ENCODE measurements at places on chromosomes 1 and 21.

DNA sequence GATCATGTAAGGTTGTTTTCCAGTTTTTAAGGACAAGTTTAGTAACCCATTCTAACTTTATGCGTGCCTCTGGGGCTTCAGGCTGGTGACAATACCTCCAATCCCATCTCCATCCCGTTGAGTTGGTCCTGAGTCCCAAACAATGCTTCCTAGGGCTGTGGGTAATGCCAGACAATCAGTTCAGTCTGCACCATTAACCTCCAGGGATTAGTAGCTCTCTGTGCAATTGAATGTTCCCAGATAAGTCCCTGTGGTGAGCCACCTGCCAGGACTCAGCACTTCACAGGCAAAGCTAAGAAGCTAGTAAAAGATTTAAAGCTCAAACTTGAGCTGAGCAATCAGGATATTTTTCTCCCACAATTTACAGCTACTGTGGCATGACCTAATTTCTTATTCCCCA is 462.2 kb upstream of the PTBP2 start:
- DNase-seq: no peak

- no peak for DNase-seq
Measured at GRCh38 chr1:160047111-160047991, 15.6 kb upstream of the PIGM start.

DNA sequence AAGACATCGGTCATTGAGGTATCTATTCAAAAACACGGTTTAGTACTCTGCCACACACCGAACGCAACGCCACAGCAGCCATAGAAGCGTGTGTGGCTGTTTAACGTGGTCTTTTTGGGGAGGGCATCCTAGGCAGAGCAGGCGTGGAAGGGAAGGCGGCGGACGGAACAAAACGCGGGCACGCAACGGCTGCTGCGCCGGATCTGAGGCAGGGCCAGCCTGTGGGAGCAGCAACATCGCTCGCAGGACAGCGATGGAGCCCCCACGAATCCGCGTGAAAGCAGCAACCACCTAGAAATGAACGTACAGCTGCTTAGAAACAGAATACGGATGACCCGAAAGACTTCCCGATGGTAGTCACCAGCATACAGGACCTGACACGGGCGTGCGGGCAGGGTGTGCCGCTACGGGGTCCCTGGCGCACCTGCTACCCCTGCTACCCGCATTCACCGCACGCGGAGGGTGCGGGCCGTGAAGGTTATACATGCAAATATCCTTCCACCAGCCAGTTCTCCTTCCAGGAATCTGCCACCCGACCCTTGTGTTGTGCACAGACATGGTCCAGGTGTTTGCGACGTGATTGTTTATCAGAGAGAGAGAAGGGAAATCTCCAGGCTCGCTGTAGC is 114.4 kb upstream of the COL6A1 start:
- DNase-seq: no peak

GRCh38 chr1:208243527-208243966 is 637 bp downstream of the PLXNA2 start:
- DNase-seq: no peak

- DNase-seq: peak; percentile 44
Measured at GRCh38 chr1:160777486-160778089, 18.4 kb upstream of the LY9 start.

DNA sequence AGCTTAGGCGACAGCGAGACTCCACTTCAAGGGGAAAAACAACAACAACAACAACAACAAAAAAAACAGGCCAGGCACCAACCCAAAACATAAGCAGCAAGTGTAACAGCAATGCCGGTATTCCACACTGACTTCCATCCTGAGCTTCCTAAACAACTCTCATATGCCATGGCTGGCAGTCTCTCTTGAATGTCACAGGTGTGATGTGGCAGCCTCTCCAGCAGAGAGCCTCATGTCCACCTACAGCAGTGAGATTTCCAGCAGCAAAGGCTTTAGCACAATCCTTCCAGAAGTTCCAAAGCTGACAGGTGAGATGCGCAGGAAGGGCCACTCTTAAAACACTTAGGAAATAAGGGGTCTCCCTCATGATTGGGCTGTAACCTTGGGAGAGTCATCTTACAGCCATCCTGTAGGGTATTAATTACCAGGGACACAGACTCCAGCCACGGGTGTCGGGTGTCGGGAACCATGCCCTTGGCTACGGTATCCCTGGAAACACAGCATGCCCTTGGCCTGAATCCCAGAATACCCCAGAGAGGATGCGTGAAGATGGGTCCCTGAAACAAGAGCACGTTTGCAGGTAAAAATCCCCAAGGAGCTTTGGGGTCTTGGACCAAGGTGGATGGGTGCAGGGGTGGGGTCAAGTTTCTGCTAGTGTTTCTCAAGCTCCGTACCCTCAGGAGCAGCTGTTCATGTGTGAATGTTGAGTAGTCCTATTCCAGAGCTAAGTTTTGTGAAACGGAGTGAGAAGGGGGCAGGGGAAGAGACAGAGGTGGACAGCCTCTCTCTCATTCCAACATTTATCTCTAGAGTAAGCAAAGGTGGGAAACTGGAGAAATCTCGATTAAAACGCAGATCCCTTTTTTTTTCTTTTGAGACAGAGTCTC is 31.4 kb downstream of the CLSTN1 start:
- DNase-seq: no peak

DNA sequence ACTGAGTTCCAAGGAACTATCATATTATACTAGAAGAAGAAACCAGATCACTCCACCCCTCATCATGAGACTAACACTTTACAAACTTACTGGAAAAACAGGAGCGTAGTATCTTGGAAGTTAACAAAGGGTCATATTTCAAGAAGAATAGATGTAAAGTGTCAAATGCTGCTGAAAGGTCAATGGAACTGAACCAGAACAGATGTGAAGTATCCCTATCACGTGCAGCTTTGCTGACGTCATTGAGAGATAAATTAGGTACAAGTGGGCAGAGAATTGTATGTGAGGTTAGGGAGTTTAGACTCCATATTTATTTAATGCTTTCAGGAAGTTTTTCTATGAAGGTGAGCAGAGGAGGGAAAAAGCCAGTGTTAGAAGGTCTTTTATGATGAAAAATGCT is 483.0 kb downstream of the NCAM2 start:
- DNase-seq: no peak

- DNase-seq: no peak
Measured at GRCh38 chr1:3287656-3288160, 166.8 kb upstream of the ARHGEF16 start.

- DNase-seq: no peak
Measured at GRCh38 chr1:31742462-31743212, 21.5 kb downstream of the ADGRB2 start.

DNA sequence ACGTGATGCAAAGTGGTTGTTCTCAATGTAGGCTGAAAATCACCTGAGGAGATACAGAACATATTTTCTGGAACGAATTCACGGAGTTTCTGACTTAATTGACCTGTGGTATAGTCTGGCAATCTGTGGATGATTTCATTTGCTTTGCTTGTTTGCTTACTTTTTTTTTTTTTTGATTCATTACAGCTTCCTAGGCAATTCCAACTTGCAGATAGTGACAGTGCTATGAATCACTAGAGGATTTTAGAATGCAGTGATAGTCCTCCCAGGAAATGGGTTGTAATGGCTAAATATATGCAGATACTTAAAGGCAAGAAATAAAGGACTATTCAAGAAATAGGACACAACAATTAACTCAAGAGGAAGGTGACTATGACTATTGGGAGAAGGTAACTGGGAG is 1378.1 kb upstream of the PRMT6 start:
- DNase-seq: no peak

DNA sequence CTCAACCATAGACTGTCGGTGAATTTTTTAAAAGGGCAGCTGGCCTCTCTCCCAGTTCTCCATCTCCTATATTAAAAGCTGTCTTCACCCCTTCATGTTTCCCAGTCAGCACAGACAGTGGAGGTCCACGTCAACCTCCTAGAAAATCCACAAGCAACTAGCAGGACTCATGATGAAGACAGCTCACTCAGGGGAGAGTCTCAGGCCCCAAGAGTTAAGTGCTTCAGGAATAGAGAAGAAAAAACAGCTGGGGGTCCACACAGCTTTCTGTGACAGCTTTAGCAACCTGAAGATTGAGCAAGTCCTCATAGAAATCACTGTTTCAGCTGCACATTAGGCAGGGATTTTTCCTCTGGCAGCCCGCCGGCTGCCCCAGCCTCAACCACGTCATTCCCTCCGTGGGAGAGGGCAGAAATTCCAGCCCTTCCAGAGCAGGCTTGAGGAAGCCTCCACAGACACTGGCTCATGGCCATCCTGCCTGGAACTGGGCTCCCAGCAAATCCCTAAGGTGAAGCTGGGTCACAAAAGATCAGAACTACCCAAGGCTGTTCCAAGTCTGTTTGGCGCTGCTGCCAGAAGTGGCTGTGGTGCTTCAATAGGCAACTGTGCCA is 15.2 kb downstream of the GPR161 start:
- no peak for DNase-seq

GRCh38 chr1:113027449-113027848 is 45.5 kb upstream of the LRIG2 start:
- DNase-seq: no peak

DNA sequence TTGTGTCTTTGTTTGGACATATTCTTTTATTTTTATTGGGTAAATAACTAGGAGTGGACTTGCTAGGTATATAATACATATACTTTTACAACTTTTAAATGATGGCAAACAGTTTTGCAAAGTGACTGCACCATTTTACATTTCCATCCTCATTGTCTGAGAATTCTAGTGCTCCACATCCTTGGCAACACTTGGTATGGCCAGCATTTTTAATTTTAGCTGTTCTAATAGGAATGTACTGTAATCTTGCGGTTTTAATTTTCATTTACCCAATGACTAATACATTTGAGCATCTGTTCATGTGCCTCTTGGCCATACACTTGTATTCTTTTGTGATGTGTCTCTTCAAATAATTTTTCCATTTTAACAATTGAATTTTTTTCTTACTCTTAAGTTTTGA is 37.0 kb upstream of the ATP6V1G3 start:
- DNase-seq: no peak

DNA sequence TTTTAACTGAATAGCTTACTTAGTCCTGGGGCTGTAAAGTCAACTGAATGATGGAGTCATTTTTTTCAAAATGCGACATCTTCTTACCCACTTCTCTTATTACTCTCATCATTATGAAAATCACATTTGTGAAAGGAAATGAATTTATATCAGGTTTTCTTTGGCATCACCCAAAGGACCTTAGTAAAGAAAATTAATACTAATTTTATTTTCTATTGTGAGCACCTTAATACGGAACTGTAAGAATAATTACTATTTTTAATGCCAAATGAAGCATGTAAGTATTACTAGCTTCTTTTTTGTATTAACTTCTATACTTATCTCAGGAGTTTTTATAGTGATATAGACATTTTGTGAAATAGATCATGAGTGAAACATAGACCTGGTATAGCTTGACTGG is 30.9 kb downstream of the PTPRC start:
- no peak for DNase-seq

DNA sequence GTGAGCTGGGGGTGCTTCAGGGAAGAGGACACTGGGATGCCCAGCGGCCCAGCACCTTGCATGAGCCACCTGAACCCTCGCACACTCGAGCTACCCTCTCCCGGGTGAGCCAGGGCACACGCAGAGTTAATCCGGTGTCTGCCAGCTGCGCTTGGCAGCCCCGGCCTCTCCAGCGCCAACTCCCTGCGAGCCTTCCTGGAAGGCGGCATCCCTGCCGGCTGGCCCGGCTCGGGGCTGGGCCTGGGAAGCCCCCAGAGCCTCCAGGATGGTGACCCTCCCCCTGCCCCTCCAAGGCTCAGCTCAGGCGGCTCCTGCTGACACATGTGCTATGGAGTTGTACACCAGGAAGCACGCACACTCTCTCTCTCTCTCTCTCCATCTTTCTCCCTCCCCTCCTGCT is 48.7 kb downstream of the RAP1GAP start:
- no peak for DNase-seq

- DNase-seq: no peak
Measured at GRCh38 chr1:67484492-67484891, 54.3 kb upstream of the SERBP1 start.

DNA sequence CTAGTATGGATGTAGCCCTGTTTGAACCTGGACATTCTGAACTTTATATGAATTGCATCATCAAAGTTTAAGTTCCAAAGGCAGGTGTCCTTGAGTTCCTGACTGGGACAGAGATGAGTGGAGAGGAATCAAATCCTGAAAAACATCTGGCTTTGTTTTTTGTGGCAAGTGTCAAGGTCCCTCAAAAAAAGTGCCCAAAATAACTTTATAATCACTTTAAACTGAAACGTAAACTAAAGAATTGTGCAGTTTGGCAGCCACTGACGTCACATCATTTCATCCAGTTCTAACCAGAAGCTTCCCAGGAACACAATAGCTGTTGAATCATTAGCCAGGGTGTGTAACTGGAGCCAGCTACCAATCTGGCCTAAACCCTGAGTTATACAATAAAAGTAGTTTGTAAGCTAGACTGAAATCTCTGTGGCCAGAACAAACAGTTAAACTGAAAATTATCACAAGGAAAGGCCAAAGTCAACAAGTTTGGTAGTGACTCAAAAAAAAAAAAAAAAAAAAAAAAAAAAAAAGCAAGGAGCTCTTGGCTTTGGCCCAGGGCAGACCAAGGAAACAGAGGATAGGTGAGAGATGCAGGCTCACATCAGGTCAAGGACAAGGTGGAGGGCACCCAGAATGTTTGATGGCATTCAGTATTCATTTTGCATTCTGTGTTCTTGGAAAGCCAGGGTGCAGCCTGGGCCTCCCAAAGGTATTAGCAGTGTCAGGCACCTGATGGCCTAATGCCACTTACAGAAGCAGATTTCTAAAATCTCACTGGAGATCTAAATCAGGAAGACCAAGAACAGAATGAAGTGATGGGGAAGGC is 74.3 kb downstream of the TNFSF18 start:
- DNase-seq: no peak

DNA sequence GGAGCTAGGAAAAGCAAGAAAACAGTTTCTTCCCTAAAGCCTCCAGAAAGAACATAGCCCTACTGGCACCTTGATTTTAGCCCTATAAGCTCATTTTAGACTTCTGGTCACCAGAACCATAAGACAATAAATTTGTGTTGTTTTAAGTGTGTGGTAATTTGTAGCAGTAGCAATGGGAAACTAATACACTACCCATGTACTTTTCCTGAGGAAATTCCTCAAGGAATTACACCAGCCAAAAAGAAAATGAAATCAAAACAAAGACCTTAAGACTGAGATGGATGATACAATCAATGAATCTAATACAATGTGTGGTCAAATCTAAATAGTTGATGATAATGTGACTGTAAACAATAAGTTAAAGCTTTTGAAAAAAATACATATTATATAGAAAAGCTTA is 11.8 kb downstream of the VAMP4 start:
- no peak for DNase-seq

GRCh38 chr1:162196387-162196786 is 126.9 kb downstream of the NOS1AP start:
- DNase-seq: no peak

GRCh38 chr1:51897699-51898031 is 19.1 kb upstream of the NRDC start:
- no peak for DNase-seq

DNA sequence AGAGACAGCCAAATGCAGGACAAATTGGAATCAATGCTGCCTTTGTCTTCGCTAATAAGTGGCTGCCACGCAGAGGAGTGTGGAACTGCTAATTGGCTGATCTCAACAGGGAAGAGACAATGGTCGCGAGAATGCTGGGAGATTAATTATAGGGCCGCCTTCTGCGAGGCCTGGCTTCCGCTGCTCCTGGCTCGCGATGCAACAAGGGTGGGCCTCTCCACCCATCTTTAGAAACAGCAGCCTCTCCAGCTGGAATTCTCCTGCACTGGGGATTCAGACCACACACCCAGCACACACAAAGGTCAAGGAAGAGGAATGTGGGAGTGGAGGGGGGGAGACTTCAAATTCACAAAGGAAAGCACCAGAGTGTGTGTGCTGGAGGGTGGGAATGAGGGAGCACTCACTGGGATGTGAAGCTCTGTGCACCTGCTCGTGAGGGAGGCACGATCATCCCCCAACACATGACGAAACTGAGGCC is 200.7 kb upstream of the GRIK3 start:
- no peak for DNase-seq
